ENCODE measurements at places on chromosomes 7 and 10. TPM values are rescaled to one million over a fixed set of nuclear protein-coding genes. Genes with fewer than 3 reads are reported as not detected.

IRF5 gene
- total RNA-seq = 0.36 TPM

COL13A1 gene
- total RNA-seq = 0.86 TPM

- DNase-seq = peak; percentile 25
Measured at GRCh38 chr10:18279173-18279572, 138.9 kb downstream of the CACNB2 start.

TAS2R4 gene
- 1.1 TPM for total RNA-seq

DNA sequence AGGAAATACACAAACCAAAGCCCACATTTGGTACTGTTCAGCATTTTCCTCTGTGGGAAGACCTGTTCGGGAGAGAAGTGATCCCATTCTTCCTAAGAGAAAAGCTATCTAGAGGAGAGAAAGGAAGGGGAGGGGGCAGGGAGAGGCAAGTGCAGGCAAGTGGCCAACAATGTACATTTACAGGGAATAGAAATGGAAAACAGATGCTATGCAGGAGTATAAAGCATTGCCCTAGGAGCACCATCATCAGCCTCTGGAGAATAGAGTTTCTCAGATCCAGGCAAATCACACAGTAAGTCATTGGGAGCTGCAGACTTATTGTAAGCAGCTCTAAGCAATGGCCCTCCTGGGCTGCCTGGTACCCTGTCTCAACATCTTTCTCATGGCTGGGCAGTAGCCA, 424.4 kb upstream of the AUTS2 start:
- DNase-seq = no peak

- DNase-seq = no peak
Measured at GRCh38 chr7:696812-697551, 29.5 kb upstream of the DNAAF5 start.

GRCh38 chr7:47239034-47239433, 342.9 kb downstream of the TNS3 start:
- DNase-seq = no peak

NT5C2 gene
- total RNA-seq = 89.4 TPM

DNA sequence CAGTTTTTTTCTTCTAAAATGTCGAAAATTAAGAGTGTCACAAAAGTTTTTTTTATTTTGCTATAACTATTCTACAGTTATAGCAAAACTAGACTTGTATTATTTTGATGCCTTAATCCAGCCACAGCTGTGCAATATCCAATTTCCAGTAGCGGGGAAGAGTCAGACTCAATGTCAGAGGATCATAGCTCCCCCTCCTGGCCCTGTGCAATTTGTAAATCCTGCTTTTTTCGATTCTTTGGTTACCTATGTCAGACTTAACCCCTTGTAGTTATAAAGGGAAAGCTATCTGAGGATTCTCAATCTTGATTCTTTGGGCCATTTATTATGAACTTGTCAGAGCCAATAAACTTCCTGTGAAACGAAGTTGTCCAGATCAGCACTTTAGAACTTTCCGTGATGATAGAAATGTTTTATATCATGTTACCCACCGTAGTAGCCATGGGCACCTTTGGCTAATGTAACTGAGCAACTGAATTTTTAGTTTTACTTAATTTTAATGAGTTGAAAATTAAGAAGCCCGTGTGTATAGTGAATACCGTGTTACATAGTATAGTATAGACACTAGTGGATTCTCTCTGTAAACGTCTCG, 87.7 kb upstream of the PRKCQ start:
- peak; percentile 9 for DNase-seq

GRCh38 chr7:112174192-112174591, 32.0 kb downstream of the DOCK4 start:
- DNase-seq = no peak

DNA sequence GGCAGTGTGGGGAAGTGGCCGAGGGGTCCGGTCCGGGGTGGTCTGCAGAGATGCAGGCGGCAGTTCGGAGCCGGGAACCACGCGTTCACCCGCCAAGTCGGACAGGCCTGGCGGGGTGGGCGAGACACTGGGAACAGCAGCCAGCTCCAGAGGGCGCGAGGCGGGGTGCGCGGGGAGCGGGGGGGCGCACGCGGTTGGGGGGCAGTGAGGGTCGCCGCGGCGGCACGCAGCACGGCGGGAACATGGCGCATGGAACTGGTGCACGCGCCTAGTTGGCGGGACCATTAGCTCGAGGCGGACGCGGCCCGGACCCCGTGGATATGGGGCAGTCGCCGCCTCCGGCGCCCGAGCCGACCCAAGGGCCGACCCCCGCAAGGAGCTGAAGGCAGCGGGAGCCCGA, 635.9 kb downstream of the ZNF37A start:
- DNase-seq = no peak

INTS15 gene
- total RNA-seq = 18.6 TPM

GRCh38 chr10:34713875-34714274, 101.2 kb downstream of the PARD3 start:
- peak; percentile 53 for DNase-seq

DNA sequence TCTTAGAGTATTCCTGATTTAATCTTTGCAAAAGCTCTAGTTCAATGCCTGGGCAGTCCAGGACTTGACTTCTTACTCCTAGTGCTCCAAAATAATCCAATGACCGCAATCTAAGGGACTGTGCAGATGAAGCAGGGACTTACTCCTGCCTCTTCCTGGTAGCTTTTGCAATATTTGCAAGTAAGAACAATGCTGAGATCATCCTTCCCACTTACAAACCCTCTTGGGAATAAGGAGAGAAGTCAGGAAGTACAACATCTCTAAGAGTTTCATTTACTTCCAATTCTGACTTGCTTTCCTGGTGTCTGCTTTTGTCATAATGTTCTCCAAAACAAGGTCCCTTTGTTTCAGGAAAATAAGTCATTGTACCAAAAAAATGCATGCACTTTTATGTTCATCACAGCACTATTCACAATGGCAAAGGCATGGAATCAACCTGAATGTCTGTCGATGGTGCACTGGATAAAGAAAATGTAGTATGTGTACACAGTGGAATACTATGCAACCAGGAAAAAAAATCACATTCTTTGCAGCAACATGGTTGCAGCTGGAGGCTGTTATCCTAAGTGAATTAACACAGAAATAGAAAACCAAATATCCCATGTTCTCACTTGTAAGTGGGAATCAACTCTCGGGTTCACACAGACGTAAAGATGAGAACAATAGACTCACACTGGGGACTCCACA, 7.1 kb upstream of the KCNMA1 start:
- DNase-seq = no peak

GRCh38 chr7:105978035-105978434, 15.0 kb downstream of the CDHR3 start:
- no peak for DNase-seq

- no peak for DNase-seq
Measured at GRCh38 chr7:2247141-2247995, 5.3 kb downstream of the NUDT1 start.

ZSCAN25 gene
- 14.6 TPM for total RNA-seq

- DNase-seq = no peak
Measured at GRCh38 chr7:112129655-112130323, 76.4 kb downstream of the DOCK4 start.

SPDYE5 gene
- total RNA-seq = not detected

DNA sequence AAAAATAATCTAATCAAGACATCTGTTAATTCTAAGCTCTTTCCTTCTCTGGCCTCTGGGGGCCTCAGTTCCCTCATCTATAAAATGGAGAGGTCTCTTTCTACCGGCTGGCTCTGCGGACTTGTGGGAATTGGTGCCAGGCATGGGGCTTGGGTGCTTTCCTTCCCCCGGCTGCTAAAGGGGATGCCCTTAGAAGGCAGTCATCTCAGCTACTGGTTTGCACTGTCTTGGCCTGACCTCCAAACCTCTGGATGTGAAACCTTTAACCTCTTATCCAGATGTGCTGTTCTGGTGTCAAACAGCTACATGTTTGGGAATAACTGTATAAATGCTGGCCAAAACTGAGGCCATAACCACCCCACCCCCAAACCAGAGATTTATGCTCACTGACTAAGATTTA, 320.0 kb downstream of the RPS24 start:
- no peak for DNase-seq

Measured in astrocyte (in vitro differentiated cells and primary cell).